ENCODE measurements at places on chromosomes 7 and 10.

GRCh38 chr10:53403688-53404087, 631.1 kb upstream of the MBL2 start:
- DNase-seq, result no peak

DNA sequence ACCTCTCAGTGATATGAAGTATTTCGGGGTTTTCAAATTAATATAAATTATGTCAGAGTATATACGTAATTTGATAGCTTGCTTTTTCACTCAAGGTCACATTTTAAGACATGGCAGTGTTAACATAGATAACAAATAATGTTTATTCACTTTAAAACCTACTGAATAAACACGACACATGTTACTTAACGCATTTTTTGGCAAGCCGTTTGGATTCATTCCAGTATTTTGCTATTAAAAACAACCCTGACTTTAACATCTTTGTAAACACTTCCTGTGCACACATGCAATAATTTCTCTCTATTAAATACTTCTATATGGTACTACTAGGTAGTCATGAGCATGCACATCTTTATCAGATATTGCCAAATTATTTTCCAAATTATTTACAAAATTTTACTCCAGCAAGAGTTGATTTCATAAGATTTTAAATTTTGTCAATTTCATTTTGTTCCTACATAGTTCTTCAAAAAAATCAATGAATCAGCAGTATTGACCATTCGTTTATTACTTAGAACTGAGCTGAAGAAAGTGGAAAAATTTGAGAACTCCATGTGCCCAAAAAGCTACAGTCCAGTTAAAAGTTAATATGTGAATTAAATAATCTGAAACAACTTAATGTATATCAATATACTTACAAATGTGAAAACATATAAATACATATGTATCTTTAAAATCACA, 26.8 kb upstream of the THSD7A start:
- no peak for DNase-seq

DNA sequence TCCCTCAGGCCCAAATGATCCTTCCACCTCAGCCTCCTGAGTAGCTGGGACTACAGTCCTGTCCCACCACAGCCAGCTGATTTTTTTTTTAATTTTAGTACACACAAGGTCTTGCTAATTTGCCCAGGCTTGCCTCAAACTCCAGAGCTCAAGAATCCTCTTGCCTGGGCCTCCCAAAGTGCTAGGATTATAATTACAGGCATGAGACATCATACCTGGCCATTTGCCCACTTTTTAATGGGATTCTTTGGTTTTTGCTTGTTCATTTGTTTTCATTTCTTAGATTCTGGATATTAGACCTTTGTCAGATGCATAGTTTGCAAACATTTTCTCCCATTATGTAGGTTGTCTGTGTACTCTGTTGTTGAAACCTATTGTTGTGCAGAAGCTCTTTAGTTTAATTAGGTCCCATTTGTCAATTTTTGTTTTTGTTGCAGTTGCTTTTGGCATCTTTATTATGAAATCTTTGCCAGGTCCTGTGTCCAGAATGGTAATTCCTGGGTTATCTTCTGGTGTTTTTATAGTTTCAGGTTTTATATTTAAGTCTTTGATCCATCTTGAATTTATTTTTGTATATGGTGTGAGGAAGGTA, 95.2 kb downstream of the GLCCI1 start:
- no peak for DNase-seq

DNA sequence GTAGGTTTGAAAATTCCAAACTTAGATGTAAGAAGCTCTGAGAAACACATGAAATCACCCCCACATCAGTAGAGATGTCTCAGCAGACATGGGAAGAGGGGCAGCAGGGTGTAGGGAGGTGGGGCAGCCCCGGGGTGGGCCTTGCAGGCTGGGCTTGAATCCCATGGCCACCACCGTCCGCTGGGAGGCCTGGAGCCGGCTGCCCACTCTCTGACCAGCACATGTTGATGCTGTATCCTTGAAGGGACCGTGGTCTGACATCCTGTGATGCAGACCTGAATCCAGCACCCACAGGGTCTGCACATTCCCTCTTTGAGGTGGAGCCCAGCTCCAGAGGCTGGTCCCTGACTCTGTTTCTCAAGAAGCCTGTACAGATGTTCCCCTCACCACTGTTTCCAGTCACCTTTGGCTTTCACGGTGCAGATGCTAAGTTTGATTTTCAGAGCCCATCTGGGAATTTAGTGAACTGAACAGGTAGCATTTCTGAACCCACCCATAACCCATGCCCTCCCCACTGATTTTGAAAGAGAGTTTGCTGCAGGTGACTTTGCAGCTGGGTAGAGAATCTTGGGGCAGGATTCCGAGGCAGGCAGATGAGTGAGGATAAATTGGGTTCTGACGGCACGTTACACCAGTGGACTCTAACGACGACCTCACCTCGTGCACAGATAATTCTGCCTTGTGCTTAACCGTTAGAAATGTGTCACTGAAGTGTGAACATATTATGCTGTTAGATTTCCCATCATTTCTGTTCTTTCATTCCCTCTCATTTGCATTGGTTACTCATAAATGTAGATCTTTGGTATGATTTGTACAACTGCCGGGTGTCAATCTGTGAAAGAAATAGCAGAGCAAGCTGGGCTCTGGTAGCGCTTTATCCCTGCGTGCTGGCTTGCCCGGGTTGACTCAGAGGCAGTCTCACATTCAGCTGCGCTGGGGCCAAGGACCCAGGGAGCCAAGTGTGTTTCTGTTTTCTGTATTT, 45.7 kb downstream of the IKZF1 start:
- no peak for DNase-seq

DNA sequence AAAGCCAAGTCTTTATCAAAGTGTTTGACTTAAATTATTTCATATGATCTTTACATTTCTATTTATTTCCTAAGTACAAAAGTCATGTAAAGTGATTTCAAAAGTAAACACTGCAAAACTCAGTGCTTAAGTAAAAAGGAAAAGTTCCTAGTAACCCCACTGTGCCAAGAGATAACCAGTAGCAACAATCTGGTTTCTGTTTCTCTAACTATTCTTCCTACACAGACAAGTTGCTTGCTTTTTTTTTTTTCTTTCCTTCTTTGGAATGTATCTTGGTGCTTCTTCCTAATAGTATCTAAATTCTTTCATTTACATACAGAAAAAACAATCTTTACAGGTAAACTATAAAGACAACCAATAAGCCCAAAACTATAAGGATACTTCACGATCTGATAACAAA, 3.1 kb downstream of the JCAD start:
- DNase-seq, result no peak

DNA sequence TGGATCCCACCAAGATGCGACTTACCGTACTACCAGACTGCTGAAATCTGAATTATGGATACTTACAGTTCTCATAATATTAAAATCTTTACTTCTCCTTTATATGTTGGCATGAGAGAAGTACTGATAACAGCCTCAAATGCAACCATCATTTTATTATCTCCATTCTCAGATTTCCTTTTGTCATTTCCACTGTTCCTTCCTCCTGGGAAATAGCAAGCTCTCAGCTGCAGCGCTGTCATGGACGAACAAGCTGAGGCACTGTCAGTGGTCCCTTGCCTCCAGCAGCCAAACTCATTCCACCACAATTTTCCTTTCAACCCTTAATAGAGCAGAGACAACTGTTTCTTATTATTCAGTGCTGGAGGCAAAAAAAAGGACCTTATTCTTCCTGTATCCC, 478.4 kb downstream of the ARL4A start:
- DNase-seq, result no peak

- DNase-seq, result no peak
Measured at GRCh38 chr10:49353026-49353894, 42.6 kb downstream of the DRGX start.

GRCh38 chr10:125014836-125015355, 73.0 kb downstream of the ZRANB1 start:
- DNase-seq, result no peak

DNA sequence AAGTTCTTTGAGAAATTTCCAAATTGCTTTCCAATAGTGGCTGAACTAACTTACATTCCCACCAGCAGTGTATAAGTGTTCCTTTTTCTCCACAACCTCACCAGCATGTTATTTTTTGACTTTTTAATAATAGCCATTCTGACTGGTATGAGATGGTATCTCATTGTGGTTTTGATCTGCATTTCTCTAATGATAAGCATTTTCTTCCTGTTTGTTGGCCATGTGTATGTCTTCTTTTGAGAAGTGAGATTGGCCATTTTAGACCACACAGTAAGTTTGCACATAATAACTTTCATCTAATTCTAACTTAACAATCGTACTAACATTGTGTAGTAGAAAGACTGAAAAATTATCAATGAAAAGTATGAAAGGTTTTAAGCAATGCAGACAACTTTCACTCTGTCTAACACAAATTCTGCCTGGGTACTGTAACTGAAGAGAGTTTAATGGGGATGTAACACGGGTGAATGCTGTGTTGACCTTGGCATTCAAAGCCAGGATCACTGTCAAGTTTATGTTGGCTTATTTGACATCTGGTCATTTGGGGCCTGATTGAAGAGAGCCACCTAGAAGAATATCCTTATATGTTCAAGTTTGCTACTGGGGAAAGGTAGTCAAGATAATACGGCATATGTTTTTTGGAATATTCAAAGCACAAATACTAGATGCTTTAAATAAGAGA, 50.4 kb downstream of the FAM171A1 start:
- DNase-seq, result no peak

DNA sequence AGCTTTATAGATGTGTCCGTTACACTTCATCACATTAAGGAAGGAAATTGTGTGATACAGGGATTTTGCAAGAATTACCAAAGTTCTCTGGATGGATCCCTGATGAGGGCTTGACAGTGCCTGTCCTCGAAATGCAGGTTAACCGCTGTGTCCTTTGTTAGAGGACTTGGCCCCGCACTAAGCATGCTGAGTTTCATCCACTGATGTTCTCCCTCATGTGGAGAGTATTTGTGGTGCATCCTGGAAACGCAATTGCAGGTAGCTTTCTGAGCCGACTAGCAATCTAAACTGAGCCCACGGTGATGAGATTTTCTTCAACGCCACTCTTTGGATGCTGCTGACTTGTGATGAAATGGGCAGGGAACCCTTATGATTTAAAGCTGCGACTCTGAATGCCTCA, 71.9 kb upstream of the STK17A start:
- no peak for DNase-seq

DNA sequence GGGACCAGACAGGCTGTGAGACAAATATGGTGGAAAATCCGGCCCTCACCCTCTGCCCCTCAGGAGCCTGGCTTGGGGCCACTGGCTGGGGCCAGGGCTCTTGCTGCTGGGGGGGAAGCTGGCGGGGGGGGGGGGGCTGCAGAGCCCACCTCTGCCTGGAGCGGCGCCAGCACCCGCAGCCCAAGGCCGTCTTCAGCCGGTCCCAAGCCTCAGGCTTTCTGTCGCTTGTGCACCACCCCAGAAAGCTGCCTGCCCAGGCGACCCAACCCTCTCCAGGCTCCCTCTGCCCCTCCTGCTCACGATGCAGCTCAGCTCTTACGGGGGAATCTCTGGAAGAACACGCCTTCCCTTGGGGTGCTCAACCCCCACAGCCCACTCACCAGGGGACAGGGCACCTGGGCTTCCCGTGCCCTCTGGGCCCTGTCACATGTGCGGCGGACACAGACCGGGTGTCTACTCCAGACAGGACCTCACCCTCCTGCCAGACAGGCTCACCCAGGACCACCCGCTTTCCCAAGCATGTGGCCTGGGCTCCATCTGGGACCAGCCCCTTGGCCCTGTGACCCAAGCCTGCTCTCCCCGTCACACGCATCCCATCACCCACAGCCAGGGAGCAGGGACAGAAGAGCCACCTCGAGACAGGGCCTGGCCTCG, 43.9 kb downstream of the DPYSL4 start:
- no peak for DNase-seq

DNA sequence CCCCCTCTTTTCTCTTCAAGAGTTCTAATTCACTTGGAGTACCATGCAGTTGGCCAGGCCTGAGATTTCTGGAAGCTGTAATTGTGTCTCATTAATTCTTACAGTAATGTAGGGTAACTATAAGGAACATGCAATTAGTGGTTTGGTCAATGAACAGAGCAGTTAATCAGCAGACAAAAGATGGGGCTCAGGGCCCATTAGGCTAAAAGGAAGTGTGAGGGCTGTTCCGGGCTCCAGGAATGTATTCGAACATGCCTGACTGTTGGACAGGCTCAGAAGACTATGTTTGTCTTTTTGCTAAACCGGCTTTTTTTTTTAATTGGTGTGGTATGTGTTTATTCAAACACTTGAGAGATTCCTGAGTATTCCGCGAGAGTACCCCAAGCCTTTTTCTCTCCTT, 42.5 kb upstream of the FZD8 start:
- no peak for DNase-seq
